Ovary (tissue), 10 donors: ENCODE measurements at places on chromosomes 13 and 19.

GRCh38 chr13:47519626-47520025 lies 481.4 kb downstream of the SUCLA2 start:
- DNase-seq: no peak

- DNase-seq: peak; percentile 55
Measured at GRCh38 chr19:38095411-38096308, 128.4 kb downstream of the DPF1 start.

DNA sequence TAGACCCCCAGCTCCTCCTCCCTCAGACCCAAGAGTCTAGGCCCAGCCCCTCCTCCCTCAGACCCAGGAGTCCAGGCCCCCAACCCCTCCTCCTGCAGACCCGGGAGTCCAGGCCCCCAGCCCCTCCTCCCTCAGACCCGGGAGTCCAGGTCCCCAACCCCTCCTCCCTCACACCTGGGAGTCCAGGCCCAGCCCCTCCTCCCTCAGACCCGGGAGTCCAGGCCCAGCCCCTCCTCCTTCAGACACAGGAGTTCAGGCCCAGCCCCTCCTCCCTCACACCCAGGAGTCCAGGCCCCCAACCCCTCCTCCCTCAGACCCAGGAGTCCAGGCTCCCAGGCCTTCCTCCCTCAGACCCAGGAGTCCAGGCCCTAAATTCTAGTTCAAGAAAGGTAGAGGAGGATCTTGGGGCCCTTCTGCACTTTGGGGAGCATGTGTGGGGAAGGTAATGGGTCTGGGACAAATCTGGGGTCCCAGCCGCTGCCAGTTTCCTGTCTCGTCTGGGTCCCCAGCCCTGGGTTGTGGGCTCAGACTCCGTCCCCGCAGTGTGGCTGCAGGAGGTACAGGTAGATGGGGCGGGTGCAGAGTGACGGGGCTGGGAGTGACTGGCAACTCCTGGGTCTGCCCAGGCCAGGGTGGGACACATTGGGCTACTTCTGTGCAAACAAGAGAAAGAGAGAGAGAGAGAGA lies 3.2 kb upstream of the TMEM190 start:
- DNase-seq: no peak

GRCh38 chr13:48222358-48223301 lies 10.4 kb upstream of the ITM2B start:
- peak; percentile 74 for DNase-seq

DNA sequence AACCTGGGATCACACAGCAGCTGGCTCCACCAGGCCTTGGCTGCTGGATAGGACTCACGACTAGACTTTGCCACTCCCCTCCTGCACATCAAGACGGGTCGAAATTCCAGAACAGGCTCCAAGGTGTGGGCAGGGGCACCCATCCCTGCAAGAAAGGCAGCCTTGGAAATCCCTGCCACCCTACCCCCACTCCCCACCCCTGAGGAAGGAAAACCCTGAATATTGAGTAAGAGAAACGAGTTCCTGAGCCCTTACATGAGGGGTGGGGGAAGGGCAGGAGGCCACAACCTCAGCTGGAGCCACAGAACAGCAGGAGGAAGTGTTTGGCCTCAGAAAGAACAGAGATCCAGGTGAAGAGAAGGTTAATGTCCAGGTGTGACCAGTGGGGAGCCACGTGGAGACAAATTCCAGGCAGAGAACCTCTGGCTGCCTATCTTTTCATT lies 20.1 kb downstream of the DEDD2 start:
- no peak for DNase-seq

- DNase-seq: no peak
Measured at GRCh38 chr19:10796653-10797052, 39.4 kb downstream of the TMED1 start.

GRCh38 chr19:2627855-2628254 lies 74.6 kb downstream of the GNG7 start:
- DNase-seq: no peak

DNA sequence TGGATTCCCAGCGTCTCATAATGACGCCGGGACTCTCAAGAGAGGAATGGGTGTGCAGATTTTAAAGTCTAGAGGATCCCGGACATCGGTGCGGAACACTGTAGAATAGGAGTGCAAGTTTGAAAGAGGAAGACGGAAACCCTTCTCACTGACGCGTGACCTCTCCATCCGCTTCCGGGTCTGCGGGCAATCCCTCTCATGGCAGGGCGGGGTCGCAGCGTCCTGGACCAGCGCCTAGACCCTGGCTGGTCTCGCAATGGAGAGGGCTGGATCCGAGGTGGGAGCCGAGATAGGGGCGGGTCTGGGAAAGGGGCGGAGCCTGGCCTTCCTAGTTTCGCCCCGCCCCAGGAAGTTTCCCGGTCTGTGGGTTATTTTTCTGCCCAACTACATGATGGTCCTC lies 4.6 kb upstream of the ZNF845 start:
- peak; percentile 87 for DNase-seq

DNA sequence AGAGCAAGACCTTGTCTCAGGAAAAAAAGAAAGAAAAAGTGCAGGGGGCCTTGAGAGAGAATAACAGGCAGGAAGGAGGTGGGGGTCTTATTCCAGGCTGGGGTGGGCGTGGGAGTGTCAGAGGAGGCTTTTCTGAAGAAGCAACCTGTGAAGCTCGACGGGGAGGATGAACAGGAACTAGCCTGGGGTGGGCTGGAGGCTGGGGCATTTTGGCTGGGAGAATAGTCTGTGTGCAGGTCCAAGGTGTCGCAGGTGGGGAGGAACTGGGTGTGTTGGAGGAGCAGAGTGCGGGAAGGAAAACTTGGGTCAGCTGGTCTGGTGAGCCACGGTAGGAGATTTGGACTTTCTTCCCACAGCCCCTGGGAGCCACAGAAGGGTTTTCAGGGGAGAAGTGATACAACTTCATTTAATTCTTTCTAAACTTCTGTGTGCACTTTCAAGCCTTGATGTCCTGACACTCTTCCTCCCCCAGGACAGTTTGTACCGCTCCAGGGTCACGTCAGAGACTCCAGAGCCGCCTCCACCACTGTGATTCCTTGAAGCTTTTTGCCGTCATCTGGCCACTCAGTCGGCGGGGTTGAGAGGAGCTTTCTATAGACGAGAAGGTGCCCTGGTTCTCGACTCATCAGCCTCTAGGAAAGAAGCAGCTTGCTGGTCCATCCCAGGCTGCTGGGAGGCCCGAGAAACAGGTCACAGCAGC lies 138.7 kb downstream of the SIPA1L3 start:
- DNase-seq: no peak

- no peak for DNase-seq
Measured at GRCh38 chr13:111531505-111531904, 211.1 kb downstream of the TEX29 start.

DNA sequence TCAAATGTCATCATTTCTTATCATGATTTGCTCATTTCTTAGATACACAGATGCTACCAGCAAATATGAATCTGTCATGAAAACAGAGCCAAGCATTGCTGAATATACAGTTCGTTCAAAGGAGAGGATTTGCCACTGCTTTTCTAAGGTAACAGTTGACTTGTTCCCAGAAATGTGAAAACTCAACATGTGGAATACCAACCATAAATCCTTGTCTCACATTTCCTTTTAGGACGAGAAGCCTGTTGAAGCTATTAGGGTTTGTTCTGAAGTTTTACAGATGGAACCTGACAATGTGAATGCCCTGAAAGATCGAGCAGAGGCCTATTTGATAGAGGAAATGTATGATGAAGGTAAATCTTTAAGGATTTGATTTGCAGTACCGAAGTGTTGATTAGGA lies 86.7 kb downstream of the DNAJC3 start:
- DNase-seq: no peak
